Left colon (tissue), 2 donors: ENCODE measurements at places on chromosomes 2 and 18. TPM values are rescaled to one million over a fixed set of nuclear protein-coding genes. Genes with fewer than 3 reads are reported as not detected.

Gene SOCS6
- 47.6 TPM for total RNA-seq

Gene ABCA12
- total RNA-seq = 0.03 TPM

Gene SERPINB4
- not detected for total RNA-seq

Gene TTLL4
- total RNA-seq = 25.4 TPM

Gene CCDC150
- 5.8 TPM for total RNA-seq

- no peak for DNase-seq
These were observed 36.7 kb downstream of the TTC39C start for GRCh38 chr18:24051031-24051947.

DNA sequence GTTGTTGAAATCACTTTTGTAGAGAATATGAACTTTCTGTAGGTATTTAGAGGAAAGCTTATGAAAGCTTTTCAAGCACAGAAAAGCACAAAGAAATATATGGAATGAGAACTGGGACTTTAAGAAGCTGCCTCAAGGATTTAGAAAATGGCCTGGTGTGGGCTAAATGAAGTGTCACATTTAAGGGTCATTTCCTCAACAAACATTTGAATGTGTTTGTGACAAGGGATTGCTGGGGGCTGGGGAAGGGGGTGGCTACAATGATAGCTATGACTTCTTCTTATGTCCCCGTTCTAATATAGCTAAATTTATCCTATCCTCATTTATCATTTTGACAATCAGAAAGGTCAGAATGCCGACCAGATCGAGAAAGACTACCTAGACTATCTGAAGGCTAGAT is 69.2 kb downstream of the DLGAP1 start:
- no peak for DNase-seq

GRCh38 chr2:73218298-73218697 is 4.3 kb downstream of the SMYD5 start:
- no peak for DNase-seq

DNA sequence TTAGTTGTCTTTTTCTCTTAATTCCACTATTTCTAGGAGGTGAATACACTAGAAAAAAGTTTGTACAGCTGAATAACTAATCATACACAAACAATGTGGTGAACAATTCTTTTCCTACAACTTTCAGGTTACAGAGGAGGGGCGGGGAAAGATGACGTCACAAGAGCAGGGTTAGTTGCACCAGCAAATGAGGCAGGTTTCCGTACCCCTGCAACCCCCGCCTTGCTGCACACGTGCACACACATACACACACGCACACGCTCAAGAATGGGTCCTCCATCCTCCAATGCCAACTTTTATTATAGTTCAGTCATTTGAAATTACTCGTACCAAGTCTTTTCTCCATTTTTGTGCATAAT is 122.8 kb downstream of the ARL4C start:
- no peak for DNase-seq

- no peak for DNase-seq
These were observed 29.9 kb upstream of the REG3A start for GRCh38 chr2:79189465-79189864.

- peak; percentile 25 for DNase-seq
These were observed 175.5 kb downstream of the ZFP36L2 start for GRCh38 chr2:43050866-43051265.

DNA sequence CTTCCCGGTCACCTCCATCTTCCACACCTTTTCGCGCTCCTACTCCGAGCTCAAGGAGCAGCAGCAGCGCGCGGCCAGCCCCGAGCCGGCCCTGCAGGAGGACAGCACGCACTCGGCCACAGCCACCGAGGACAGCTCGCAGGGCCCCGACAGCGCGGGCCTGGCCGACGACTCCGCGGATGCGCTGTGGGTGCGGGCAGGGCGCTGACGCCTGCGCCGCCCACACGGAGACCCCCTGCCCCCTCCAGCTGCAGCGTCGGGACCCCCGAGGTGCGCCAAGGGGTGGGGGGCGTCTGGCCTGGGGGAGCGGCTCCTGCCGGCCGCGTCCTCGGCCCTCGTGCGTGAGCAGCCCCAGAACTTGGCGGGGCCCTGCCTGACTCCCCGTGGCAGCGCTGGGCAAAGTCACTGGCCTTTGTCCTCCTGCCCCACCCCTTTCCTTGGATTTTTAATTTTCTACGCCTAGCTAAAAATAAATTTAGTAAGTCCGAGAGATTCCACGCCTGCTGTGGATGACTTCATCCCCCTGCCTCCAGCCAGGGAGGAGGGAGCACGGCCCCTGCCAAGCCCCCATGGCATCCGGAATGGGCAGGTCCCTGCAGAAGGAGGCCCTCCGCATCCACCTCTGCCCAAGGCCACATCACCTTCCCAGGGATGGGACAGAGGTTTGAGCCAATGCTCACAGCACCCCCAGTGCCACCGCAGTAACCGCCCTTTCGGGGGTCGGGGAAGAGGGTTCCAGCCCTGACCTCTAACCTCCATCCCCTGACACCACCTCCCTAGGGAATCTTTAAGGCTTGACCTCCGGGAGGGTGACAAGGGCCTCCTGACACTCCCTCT is 51.6 kb downstream of the SLC66A2 start:
- DNase-seq = no peak

DNA sequence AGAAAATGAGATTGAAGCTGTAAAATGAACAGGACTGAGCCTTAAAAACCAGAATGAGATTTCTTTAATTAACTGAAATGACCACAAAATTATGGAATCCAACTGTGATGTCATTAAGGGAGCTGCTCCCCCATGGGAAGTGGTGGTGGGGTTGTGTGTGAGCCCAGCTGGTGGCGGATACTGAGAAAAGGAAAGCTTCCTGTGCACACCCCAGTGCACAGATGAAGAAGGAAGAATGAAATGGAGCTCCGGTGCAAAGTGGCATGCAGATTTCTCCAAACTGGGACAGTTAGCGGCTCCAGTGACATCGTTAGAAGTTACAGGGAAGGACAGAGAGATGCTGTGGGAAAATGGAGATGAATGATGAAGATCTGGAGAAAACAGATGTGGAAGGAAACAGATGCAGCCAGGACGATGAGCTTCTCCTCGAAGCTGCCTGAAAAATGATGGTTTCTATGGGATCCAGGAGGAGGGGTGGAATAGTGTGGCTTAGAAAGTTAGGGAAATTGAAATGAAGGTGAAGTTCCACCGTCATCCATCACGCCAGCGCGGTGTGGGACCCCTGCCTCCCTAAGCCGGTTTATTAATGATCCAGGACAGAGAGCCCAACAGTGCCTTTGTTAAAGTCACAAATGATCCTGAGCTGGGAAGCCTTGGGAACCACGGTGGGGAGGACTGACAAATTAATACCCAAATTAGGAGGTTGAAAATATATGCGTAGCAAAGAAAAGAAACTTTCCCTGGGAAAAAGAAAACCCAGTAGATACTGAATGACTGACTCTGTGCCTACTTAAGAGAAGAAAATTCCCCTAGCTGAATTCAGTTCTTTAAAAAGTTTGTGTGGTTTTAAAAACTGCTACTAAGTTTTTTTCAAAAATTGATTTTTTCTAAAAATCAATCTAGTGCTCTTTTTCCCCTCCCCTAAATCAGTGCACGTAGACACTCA is 77.2 kb downstream of the TSN start:
- no peak for DNase-seq

GRCh38 chr2:210189452-210190138 is 18.4 kb upstream of the KANSL1L start:
- no peak for DNase-seq

- no peak for DNase-seq
These were observed 11.4 kb downstream of the EIF2AK3 start for GRCh38 chr2:88615822-88616221.

DNA sequence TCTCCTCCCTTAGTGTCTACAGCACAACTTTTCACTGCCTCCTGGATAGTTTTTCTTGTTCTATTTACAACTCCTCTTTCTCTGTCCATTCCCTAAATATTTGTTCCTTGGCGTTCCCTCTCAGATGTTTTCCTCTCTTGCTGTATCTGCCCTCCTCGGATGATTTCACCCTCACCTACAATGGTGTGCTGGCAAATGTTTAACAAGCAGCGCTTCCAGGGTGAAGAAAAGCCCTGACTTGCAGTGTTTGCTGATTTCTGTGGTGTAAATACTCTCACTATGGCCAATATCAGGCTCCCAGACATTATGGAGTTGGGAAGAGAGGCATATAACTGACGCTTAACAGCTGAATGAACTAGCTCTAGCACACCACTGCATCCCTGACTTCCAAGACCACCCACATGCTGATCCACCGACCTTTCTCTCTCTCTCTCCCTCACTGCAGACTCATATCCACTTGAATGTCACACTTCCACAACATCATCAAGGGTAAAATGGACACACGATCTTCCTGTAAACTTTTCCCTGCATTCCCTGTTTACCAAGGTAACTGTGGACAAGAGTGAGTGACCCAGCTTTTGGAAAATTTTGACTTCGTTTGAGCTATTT is 31.5 kb upstream of the SPTBN1 start:
- DNase-seq = no peak

DNA sequence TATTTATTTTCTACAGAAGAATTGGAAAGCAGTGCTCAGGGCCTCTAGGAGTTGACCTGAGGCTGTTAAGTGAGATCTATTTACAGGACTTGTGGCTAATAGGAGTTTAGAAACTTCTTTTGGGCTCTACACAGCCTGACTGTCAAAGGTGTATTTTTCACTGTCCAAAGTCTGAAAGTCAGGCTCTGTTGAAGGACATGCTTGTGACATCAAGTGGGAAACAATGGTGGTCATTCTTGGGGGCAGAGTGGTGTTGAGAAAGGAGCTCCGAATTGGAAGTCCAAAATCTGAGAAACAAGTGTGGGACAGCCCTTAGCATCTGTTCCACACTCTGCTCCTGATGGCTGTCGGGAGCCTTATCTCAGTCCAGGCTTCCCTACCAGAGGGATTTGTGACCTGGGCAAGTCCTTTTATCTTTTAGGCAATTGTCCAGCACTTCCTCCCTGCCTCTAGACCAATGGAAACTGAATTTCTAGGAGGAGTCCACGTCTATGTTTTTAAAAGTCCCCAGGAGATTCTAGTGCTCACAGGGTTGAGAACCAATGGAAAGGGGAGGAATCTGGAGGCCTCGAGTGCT is 76.4 kb downstream of the LIPG start:
- DNase-seq = no peak

GRCh38 chr18:79640875-79641274 is 38.7 kb upstream of the CTDP1 start:
- DNase-seq = no peak

DNA sequence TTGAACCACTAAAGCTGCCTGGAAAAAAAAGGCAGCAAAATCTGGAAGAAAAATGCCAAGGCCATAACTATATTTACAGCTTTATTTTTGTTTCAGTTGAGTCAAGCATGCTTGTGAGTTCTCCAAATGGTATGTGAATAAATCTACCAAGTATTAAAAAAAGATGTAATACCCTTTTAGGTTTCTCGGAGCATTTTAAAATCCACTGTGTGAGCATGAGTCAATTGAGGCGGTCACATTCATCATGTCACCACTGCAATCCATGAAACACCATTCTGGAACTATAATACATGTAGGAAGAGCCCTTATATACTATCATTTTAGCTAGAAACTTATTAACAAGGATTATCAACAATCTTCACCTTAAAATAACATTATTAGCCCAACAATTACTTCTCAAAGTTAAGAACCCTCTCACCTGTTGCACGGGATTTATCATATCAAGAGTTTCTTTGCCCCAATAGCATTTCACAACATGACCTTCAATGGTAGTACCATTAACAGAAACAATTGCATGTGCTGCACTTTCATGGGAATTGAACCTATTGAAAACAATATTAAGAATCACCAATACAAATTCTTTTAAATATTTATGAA is 24.2 kb upstream of the C2orf42 start:
- DNase-seq = no peak

- peak; percentile 74 for DNase-seq
These were observed 175.5 kb downstream of the AGAP1 start for GRCh38 chr2:235669269-235669831.
